LNCaP clone FGC (cell line): ENCODE measurements at places on chromosomes 2 and 18.

- DNase-seq, result no peak
Observed at GRCh38 chr18:7002107-7002506, 115.5 kb downstream of the LAMA1 start.

DNA sequence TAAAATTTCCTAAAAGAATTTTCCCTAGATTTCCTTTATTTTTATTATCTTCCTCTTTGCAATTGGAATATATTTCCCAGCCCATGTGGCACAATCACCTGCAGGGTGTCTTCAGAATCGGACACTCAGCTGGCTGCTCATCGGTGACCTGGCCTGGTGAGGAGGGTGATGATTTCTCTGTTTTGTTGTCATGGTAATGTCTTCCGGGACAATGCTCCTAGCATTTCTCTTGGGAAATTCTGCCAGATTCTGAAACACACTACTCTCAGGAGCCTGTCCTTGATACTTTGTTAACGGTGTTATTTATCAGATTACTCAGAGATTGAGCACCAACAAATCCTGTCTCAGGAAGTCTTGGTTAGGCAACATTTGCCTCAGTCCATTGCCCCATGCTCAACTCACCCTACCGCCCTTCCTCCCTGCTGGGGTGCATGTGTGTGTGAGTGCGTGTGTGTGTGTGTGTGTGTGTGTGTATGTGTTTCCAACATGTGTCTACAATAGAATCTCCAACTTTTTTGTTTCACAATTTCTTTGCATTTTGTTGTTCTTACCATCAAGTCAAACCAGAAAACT lies 70.3 kb downstream of the MYT1L start:
- no peak for DNase-seq

DNA sequence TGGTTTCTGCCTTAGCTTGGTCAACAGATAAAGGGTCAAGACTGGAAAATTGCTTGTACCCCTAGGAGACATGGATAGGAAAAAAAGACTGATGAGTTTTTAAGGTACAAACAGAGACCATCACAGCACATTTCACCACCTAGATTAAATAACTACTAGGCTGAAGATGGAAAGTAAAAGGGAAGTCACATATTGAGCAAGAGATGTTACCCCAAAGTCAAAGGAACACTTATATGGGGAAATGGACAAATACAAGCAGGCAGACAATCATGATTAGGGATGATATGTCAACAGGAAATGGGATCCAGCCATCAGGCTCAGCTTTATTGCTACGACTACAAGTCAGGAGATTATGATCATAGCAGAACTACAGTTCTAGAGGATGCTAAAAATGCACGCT lies 1643.1 kb upstream of the CELF4 start:
- DNase-seq, result no peak

DNA sequence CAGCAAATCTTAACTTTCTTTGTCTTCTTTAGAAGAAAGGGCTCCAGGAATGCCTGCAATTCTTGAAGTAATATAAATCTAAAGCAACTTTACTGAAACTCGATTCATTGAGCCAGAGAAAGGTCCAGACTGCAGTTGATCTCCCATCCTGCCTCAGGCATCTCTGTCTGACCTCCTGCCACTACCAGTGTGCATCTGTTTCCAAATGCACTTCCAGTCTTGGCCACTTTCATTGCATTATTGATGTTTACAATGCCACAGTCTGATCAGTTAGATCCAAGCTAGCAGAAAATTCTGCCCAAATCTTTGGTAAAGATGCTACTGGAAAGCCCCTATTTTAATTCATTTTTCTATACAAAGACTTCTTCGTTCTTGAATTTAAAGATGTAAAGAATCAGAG lies 158.0 kb downstream of the RAPGEF4 start:
- DNase-seq, result no peak

DNA sequence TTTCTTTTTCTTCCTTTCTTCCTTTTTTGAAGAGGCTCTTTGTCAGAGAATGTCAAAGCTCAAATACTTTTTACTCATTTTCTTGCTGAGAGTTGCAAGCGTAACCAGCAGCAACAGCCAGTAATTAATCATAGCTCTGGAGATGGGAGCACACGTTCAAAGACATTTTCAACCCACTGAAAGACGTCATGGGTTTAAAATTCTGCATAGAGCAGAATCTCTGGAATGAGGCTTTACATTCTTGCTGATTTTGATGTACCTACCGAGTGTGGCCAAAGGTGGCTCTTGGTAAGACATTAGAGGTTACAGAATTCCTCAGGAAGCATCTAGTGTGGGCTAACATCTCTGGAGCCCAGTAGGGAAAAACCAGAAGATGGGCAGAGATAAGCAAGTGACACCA lies 292.5 kb downstream of the MTX2 start:
- DNase-seq, result no peak

DNA sequence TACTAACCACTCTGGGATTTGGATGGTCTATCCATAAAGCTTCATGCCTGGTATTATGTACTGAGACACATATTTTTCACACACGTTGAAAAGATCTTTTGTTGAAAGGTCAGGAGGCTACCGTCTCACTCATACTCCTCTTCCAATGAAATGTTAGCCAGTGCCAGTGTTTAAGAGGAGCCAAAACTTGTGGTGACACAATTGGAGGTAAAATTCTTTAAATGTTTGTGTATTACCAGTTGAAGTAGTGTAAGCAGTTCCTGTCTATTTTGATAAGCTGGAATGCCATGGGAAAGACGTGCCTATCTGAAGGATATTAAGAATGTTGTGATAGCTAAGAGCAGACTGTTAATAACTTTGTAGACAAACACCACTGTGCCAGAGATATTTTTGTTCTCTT lies 32.1 kb downstream of the MARCHF7 start:
- DNase-seq, result no peak

DNA sequence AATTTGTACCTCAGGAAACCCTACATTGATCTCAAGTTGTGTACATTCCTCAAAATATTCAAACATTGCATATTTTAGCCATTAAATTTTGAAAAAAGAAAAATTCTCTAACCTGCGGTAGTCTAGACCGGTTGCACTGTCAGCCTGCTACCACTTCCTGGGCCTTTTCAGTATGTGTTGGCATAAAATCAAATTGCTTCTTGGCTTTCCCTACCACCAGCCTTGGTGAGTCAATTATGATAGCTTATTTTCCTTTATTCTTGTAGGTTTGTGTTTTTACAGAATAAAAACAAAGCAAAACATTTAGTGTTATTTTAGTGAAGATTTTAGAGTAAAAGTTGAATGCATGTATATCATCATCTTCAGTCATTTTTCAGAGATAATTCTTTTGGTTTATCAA lies 61.2 kb downstream of the FAM171B start:
- no peak for DNase-seq

GRCh38 chr2:138581909-138582308 lies 80.3 kb downstream of the SPOPL start:
- DNase-seq, result no peak

DNA sequence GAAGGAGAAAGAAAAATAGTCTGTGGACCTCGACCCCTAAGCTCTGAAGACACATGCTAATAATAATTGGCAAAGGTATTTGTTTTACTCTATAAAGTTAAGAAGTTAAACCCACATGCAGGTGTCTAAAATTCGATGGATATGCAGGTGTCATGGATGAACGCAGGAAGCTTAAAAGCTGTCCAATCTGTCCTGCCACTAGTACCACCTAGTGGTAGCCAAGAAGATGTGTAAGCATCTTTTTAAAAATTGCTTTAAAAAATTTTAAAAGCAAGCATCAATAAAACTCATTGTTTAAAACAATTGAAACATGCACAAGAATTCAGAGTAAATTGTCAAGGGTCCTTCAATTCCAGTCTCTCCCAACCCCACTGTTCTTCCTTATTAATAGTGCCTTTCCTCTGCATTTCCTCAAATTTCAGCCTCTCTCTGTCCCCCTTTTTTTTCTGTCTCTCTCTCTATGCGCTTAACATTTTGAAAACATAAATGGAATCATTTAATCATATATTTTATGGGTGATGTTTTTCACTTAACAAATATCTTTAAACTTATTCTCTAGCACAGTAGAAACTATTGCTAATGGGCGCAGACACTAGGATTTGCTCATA lies 30.6 kb upstream of the PPP3R1 start:
- no peak for DNase-seq

GRCh38 chr2:26809876-26810577 lies 24.2 kb downstream of the CENPA start:
- DNase-seq, result peak; percentile 38

DNA sequence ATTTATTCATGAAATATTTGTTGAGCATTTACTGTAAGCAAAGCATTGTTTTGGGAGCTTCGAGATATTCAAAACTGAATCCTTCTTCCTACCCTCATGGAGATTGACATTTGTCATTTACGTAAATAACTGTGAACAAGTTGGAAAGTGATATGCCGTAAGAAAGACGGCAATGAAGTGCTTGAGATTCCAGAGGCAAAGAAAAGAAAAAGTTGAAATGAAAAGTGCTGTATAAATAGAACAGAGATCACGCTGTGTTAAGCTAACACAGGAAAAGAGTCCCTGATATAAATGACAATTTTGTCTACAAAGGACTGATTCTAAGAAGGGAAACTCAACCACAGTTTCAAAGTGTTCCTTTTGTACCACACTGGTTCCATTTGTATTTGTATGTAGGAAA lies 1.8 kb downstream of the CHRNA1 start:
- no peak for DNase-seq

DNA sequence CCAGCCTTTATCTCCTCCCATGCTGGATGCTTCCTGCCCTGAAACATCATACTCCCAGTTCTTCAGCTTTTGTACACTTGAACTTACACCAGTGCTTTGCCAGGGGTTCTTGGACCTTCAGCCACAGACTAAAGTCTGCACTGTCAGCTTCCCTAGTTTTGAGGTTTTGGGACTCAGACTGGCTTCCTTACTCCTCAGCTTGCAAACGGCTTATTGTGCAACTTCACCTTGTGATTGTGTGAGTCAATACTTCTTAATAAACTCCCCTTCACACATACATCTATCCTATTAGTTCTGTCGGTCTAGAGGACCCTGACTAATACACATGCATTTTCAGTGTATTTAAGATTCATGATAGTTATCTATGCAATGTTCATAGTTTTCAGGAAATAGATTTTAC lies 35.8 kb upstream of the ZNF804A start:
- DNase-seq, result no peak

DNA sequence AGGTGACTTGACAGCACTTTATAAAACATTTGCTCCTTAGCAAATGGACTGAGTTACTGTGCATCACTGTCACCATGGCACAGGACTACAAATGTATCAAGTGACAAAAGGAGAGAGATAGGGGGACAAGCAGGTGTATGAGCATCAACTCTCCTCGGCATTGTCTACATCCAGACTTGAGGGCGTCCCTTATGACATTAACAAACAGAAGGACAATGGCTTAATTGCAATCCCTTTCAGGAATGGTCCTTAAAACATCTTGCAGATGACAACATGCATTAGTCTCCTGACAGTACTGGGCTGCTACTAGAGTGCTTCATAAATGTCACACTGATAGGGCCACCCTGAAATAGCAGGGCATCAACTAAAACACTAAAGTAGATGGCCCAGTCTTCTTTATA lies 198.8 kb downstream of the PDE1A start:
- DNase-seq, result no peak

- DNase-seq, result no peak
Observed at GRCh38 chr2:105773568-105773967, 28.9 kb downstream of the NCK2 start.

- DNase-seq, result no peak
Observed at GRCh38 chr18:22813648-22814328, 119.3 kb upstream of the RBBP8 start.

DNA sequence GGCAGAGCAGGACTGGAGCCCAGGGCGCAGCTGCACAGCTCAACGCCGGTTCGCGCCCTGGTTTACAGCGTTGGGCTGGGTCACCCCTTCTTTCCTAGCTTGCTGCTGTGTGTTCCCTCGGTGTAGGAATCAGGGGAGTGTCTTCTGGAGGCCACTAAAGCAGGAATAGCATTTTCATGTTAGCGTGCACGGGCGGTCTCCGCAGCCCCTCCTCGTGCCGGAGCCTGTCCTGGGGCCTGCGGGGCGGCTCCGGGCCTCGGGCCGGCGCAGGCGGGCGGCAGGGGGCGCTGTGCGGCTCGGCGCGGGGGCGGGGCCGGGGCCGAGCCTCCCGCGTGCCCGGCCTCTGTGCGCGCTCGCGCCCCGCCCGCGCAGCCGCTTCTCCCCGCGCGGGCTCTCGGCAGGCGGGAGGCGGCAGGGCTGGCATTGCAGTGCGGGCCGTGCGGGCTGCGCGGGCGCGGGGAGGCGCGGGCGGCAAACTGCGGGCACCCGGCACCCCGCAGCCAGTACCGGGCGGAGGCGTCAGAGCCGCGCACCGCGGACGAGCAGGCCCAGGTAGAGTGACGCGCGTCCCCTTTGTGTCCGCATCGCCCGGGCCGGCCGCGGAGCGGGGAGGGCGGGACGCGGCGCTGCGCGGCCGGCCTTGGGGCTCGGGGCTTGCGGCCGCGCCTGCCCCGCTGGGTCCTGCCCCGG lies at the start of gene RNF144A:
Gene RNF144A, plus strand, starts transcription at position 342 of the 690 bp plus-strand sequence. CDS start 79,515 bp downstream, outside the sequence.
- DNase-seq, result no peak

- DNase-seq, result no peak
Observed at GRCh38 chr18:22026362-22026761, 143.0 kb upstream of the GATA6 start.

DNA sequence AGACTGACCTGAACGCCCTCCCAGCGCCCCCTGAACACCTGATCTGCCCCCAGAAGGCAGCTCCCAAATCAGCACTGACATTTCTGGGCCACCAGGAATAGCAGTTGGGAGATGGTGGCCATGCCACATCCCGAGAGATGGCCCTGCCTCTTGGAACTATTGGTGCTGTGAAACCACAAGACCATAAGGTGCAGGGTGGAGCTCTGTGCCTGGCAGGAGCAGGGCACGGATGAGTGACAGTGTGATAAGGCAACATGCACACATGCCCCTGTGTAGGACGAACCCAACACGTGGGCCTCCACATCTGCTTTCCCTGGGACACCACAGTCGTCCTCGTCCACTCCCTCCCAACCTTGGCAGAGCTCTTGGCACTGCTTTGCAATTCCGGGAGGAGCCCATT lies 26.9 kb downstream of the ANO7 start:
- no peak for DNase-seq

DNA sequence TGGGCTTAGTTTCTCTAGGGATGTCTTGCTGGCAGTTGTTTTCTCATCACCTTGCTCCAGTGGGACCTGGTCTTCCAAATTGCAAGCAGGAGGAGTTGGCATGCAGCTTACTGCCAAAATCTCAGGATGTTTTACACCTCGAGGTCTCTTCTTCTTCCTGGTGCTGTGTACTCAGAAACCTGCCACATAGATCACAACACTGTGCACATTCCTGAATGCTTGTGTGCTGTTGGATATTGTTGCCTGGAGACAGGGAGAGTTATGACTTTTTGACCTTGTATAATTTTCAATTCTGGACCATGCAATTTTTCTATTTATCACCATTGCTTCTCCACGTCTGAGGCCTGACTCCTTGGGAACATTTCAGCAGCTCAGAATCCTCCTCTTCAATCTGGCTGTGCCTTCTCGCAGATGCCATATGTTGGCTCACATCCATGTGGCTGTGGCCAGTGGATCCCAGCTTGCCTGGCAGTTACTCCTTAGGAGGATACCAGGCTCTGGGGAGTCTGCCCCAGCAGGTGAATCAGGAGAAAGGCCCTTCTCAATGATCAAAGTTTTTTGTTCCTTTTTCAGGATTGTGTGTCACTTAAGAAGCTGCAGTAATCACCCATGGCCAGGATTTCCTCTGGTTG lies 489.3 kb downstream of the TSN start:
- DNase-seq, result no peak
